Activated effector memory CD4-positive, alpha-beta T cell treated with anti-CD3 and anti-CD28 coated beads, Interleukin-2, amount 50 U/mL, for 16 hours (primary cell): ENCODE measurements at places on chromosomes 3 and 15.

- no peak for DNase-seq
Observed at GRCh38 chr15:85986741-85987140, 92.9 kb upstream of the AGBL1 start.

DNA sequence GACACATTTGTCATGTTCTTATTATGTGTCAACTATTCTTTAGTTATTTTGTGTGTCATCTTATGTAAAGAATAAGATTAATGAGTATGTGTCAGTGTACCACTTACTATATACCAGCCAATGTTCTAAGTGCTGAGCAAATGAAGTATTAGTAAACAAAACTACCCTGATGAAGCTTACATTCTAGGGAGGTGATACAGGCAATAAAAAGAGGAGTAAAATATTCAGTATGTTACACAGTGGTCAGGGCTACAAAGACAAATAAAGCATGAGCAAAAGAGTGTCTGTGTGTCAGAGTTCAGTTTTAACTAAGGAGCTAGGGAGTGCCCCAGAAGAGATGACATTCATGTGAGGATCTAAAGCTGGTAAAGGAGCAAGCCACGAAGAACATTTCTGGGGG, 79.1 kb downstream of the TRPC1 start:
- DNase-seq, result no peak

- no peak for DNase-seq
Observed at GRCh38 chr15:36599620-36600433, 20.4 kb downstream of the CDIN1 start.

DNA sequence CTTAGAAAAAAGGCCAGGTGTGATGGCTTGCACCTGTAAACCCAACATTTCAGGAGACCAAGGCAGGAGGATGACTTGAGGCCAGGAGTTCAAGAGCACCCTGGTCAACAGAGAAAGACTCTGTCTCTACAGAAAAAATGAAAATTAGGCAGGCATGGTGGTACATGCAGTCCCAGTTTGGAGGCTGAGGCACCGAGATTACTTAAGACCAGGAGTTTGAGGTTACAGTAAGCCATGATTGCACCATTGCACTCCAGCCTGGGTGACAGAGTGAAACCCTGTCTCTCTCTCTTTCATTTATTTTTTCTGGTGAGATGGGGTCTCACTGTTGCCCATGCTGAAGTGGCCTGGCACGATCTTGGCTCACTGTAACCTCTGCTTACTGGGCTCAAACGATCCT, 24.7 kb downstream of the IP6K1 start:
- no peak for DNase-seq

DNA sequence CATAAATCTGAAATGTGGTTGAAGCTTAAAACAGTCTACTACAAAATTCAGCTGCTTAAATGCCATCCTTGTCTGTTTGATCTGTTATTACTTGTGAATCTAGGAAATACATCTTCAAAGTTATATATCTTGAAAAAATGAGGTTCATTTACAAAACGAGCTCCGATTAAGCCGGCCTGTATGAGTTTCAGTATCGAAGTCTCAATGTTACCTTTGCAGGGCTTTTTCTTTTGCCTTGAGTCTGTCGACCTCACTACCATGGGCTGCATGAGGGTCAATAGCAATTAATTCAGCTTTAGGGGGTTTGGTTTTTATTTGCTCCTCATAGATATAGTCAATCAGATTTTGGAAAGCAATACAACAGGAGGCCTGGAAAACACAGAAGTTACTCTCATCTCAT, 23.2 kb downstream of the ERICH6 start:
- DNase-seq, result no peak

GRCh38 chr15:50055750-50056157, 63.3 kb downstream of the ATP8B4 start:
- DNase-seq, result no peak

DNA sequence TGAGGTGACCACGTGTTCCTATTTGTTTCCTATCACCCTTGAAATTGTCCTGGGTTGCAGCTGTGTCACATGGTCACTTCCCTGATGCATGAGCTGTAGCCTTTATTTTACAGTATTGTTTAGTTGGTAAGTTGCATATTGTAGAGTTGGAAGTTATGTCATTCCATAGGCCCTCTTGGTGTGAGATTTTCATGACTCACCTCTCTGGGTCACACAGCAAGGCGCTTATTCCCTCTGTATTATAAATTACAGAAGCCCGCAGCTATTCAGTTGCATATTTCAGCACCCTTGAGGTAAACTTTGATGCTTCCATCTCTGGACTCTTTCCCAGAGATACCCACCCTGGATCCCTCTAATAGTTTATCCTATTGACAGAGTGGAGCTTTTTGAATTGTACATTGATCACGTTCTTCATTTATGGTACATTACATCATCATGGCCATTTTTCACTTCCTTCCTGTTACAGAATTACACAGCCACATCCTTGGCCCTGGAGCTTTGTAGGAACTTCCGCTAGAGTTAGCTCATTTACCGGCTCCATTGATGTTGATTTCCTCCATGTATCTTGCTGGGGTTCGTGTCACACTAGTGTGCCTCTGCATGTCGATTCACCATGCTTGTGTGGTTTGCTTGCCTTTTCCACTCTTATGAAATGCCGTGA, 543.1 kb upstream of the RGMA start:
- no peak for DNase-seq

DNA sequence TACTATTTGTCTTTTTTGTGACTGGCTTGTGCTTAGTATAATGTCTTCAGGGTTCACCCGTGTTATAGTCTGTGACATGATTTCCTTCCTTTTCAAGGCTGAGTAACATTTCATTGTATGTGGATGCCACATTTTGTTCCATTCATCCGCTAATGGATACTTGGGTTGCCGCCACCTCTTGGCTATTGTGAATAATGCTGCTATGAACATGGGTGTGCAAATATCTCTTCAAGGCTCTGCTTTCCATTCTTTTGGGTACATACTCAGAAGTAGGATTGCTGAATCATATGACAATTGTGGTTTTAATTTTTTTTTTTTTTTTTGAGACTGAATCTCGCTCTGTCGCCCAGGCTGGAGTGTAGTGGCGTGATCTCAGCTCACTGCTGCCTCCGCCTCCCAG, 15.4 kb downstream of the CRTC3 start:
- no peak for DNase-seq

- no peak for DNase-seq
Observed at GRCh38 chr3:106208967-106209366, 340.2 kb upstream of the CBLB start.
